ENCODE measurements at places on chromosomes 1 and 21. TPM values are rescaled to one million over a fixed set of nuclear protein-coding genes. Genes with fewer than 3 reads are reported as not detected.
A peak's percentile ranks its signal among the peaks of the same experiment; 100 is the strongest.

- no peak for DNase-seq
Observed at GRCh38 chr1:29756498-29756897, 520.2 kb downstream of the PTPRU start.

DNA sequence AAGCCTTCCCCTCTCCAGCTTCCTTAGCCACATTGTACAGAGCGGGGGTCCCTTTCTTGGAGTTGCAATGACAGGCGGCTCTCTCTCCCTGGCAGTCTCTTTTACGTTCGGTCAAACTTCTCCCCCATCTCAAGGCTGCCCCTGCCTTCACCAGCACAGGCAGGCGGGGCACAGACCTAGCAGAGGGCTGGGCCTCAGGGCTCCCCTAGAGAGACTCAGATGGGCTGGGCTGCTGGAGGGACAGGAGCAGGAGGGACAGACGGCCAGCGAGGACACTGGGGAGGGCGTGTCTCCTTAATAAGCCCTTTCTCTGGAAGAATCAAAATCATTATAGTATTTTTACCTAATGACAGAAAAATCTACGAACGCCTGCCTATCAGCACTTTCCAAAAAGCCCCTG lies 79.6 kb downstream of the CASZ1 start:
- no peak for DNase-seq

DNA sequence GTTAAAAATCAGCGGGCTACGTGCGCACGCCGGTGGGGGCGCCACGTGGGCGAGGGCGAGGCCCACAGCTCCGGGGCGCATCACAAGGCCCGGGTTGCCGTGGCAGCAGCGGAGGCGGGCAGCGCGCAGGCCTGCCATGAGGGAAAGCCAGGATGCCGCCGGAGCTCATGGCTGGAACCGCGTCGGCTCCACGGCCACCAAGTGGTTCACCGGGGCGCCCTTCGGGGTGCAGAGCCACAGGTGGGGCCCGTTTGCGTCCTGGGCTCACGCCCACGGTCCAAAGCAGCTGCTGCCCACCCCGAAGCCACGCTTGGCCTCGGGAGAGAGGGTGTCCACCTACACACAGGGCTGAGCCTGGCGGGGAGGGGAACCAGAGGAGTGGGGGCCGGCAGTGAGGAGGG lies 4.9 kb upstream of the TTC22 start:
- no peak for DNase-seq

GRCh38 chr1:111148376-111148881 lies 8.4 kb downstream of the CEPT1 start:
- no peak for DNase-seq

- no peak for DNase-seq
Observed at GRCh38 chr1:147720557-147720956, 39.8 kb downstream of the GJA5 start.

DNA sequence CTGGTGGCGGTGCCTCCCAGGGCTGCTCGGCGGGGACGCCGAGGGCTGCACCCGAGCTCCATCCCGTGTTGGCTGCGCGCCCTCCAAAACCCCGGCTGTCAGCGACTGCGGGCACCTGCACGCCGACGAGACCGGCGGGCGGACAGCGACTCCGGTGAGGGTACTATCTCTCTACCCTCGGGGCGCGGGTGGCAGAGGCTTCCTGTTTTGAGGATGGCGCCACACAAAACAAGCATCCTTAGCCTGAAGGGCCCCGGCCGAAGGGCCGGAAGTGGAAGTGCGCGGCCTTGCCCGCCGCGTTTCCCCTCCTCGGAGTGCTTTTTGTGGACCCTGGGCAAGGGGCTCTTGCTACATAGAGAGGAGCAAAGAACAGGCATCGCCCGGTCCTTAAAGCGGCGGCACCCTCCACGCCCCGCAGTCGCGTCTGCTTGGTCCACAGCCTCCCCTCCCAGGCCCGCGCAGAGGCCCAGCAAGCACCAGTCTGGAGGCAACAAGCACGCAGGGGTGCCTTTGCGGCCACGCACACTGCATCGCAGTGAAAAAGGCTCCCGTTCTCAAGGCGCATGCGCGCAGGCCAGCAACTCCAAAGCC lies 561 bp upstream of the COQ8A start:
- no peak for DNase-seq

DNA sequence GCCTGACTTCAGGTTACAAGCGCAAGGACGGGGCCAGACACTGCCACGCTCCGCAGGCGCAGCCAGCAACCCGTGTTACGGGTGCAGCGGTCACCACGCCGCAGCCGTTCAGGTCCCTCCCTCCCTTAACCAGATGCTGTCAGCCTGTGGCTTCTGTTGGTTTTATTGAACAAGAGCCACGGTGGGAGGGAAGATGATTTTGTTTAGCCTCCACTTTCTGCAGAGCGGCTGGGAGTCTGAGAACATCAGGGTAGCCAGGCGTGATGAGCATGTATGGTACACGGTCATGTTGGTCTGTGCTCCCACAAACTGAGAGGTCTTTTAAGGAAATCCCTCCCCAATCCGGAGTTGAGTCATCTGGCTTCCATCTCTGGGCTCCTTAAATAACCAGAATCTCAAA lies 18.5 kb upstream of the ADARB1 start:
- DNase-seq = no peak

DNA sequence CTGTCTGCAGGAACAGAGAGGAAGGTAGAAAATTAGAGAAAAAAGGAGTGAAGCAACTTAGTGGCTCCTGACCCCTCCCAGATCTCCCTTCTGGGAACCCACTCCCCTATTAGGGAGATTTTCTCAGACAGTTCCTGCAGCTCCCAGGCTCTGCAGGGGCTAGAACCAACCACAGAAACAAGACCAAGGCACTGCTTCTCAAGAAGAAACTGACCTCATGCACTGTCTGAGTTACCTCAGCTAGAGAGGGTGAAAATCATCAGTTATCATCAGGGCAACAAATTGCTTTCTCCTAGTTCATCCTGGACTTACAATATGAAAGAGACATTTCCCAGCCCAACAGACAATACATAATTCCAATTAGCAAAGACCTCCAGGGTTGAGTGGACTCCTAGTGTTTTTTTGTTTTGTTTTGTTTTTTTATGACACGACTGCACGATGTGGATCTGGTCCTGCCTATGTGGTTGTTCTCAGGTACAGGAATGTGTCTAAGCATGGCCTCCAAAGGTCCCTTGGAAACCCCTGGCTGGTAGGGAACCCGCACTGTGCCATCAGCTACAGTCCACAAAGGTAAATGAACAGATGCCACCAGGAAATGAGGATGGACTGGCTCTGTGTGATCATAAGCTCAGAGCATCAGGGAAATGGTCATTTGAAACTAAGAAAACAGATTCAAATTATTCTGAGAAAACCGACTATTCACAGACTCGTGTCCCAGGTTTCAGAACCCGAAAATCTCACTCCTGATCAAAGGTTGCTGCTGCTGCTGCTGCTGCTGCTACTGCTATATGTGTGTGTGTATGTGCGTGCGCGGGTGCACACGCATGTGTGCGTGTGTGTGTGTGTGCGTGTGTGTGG lies 65.3 kb downstream of the LAMC2 start:
- no peak for DNase-seq

GRCh38 chr21:27646056-27646455 lies 679.2 kb upstream of the ADAMTS5 start:
- no peak for DNase-seq

DNA sequence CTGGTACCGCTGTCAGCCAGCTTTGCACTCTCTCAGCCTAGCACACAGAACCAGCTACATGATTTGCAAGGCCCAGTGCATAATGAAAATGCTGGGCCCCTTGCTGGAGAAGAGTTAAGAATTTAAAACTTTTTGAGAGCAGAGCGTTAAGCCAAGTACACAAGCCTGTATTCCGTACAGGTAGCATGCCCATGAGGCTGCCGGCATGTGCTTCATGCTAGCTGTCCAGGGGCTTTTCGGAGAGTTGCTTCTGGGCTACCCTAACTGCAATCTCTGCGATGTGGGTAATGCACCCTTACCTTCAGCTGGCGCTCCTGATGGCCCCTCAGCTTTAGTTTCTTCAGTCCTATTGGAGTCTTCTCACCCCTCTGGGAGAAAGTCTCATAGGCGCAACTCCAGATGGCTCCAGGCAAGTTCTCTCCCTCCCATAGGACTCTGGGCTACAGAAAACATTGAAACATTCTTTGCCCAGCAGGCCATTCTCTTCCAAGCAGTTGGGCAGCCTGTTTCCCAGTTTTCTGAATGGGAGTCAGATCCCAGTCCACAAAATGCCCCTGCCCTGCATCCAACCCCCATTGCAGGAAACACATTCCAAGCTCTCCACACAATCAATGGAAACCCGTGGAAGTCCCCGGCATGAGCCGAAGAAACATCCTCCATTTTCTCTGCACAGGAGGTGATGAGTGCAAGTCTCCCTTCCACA lies 5.7 kb upstream of the AKT3 start:
- DNase-seq = no peak

GRCh38 chr1:74592580-74593355 lies 80.4 kb upstream of the LRRC53 start:
- no peak for DNase-seq

- DNase-seq = peak; percentile 96
Observed at GRCh38 chr1:40862008-40862863, at the start of gene CITED4. Gene CITED4 (minus strand): TSS chr1:40862363. CDS start chr1:40862127, 236 bp downstream.

- no peak for DNase-seq
Observed at GRCh38 chr1:17023102-17023501, 11.4 kb upstream of the ATP13A2 start.

The BNIPL gene
- total RNA-seq = 0.36 TPM

The MAPKAPK2 gene
- total RNA-seq = 88.0 TPM

The LCE2B gene
- total RNA-seq = not detected

The C1orf210 gene
- not detected for total RNA-seq

The MYOG gene
- not detected for total RNA-seq

The C8A gene
- total RNA-seq = not detected

The GJA5 gene
- total RNA-seq = not detected

The EFNA3 gene
- 4.5 TPM for total RNA-seq

Data from chondrocyte (in vitro differentiated cells).